B cell (primary cell): ENCODE measurements at places on chromosomes 1 and 21.

- DNase-seq: peak; percentile 54
Observed at GRCh38 chr1:1041092-1041523, 21.2 kb downstream of the AGRN start.

- no peak for DNase-seq
Observed at GRCh38 chr1:118115567-118116295, 69.3 kb downstream of the SPAG17 start.

DNA sequence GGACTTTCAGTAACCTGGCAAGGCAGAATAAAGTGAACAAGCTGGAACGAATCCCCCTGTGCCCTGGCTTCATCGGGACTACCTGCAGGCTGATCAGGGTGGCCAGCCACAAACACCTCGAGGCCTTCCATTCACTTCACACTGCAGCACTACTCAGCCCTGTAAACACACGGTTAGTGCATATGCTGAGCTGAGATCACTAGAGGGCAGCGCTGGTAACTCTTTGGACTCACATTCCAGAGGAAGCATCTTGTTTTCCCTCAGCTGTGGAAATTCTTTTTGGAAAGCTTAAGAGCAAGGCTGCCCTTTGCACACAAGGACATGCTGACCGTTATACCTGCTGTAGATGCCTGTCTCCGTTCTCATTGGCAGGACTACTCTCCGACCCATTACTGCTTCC, 32.1 kb downstream of the PCSK9 start:
- no peak for DNase-seq

GRCh38 chr1:230824551-230824918, 43.8 kb downstream of the C1orf198 start:
- no peak for DNase-seq

DNA sequence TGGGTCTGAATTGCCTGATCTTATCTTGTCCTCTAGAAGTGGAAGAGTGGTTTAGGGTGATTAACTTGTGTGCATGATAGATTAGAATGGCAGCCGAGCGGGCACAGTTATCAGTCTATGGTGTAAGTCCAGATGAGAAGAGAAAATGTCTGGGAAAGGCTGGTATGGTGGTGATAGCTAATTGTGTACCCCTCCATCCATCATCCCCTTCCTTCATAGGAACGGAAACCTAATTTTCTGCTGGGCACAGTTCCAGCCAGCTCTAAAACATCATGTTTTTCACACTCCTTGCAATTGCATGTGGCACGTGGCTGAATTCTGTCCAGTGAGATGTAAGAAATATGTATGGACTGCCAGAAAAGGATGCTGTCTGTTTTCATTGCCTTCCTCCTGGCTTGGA, 40.9 kb upstream of the ZP4 start:
- DNase-seq: no peak

DNA sequence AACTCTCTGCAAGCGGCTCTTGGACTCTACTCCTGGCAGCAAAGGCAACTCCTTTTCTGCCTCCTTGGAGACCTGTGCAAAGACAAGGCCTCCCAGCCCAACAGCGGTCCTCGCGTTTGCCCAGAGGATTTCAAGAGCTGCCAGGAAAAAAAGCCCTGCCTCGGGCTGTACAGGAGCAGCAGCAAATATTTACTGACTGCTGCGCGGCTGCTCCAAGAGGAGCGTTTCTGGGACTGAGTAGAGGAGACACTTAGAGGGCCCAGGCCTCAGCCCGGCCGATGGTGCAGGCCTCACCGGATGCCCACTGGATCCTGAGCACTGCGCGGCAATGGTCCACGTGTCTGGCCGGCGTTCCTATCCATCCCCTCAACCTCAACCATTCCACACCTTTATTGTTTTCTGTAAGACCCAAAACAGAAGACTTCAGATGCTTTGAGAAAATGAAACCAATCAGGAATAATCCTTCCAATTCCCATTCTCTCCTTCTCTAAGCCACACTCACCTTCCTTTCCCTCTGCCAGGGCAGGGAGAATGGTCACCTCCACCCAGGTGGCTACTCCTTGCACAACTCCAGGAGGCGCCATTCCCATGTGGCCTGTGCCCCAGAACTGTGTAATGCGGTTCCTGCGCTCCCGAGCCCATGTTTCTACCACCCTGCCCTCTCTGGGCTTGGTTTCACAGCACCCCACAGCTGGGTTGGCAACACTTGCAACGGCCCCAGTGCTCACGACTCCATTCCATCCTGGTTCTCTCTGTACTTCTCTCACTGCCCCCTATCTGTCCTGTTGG, 215.8 kb downstream of the TRABD2B start:
- no peak for DNase-seq

GRCh38 chr1:205049479-205049878, 6.5 kb downstream of the CNTN2 start:
- DNase-seq: no peak

- DNase-seq: peak; percentile 26
Observed at GRCh38 chr1:94025383-94026340, 95.3 kb downstream of the ABCA4 start.

DNA sequence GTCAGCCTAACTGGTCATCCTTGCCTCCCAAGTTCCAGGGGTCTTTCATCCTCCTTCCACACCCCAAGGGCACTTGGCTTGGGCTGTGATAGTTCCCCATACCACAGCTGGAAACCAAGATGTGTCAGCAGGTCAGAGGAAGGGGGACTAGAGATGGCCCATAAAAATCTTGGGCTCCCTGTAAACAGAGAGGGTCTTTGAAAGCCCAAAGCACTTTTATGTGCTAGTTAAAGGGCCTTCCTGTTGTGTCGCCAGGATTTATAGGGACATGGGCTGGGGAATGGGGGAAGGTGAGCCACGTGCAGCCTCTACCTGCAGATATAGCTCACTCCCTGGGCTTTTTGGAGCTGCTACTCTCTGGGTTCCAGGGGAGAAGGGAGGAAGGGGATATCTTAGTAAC, 11.9 kb upstream of the UBL4B start:
- DNase-seq: no peak

- DNase-seq: no peak
Observed at GRCh38 chr1:200973937-200974657, 49.4 kb downstream of the KIF21B start.

- DNase-seq: no peak
Observed at GRCh38 chr1:160577671-160578070, 1.6 kb downstream of the CD84 start.

DNA sequence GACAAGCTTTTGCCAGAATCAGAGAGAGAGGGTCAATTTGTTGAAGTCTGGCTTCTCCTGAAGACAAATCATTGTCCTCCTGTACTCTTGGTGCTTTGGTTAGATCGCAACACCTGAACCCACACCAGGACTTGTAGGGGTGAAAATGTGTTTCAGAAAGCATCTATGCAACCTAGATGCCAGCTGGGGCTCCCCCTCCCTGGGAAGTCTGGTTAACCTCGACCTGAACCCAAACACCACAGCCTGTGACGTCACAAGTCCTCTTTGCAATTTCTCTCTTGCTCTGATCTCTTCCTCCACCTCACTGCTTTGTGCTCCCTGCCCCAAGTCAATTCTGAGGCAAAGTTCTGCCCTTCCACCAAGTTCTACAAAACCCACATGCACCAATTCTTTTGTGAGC, 42.8 kb upstream of the USP24 start:
- DNase-seq: peak; percentile 87

DNA sequence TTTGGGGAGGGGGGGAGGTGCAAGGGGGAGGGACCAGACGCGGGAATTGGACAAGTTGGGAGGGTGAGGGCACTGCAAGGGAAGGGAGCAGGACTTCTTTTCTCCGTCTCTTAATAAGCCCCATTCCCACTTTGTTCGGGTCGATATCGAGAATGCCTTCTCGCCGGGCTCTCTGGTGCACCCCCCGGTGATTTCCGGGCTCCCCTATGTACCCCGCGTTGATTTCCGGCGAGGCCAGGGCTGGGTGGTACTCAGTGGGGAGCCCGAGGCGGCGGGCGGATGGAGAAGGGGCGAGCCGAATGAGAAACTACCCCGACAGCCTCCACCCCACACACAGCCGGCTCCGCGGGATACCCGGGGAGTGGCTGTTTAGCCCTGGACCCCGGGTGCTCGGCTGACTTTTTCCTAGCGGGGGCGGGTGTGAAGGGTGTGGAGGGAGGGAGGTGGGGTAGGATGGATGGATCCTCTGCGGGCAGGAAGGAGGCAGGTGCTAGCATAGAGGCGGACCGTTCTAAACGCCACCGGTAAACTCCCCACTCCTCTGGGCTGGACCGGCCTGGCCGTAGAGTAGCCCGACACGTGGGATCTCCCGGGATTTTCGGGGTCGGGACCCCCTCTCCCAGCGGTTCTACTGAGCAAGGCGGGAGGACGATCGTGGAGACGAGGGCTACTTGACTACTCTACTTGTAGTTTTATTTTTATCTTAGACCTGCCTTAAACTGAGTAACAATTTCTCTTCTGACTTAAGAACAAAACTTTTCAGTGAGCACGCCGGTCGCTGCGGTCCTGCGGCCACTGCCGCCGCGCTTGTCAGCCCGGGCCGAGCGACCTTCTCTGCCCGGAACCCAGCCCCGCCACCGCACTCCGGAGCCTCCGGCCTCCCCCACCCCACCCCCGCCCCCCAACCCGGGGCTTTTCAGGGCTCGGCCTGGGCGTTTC, 1.0 kb downstream of the RNF220 start:
- DNase-seq: peak; percentile 65

DNA sequence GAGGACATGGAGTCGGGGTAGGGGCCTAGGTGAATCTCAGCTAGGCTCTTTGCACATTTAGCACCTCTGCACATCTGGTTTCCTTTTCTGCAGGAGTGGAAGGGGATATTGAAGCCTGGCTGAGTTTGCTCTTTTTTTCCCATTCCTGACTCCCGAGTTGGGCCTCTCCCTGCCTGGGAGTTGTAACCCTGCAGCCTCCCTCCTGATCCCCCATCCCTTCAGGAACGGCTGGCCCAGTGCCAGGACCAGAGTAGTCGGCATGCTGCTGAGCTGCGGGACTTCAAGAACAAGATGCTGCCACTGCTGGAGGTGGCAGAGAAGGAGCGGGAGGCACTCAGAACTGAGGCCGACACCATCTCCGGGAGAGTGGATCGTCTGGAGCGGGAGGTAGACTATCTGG, 836 bp downstream of the OLFML3 start:
- no peak for DNase-seq

- DNase-seq: peak; percentile 50
Observed at GRCh38 chr1:237562242-237562823, 328.4 kb downstream of the ZP4 start.

GRCh38 chr1:8179132-8179793, 138.7 kb upstream of the SLC45A1 start:
- DNase-seq: no peak

DNA sequence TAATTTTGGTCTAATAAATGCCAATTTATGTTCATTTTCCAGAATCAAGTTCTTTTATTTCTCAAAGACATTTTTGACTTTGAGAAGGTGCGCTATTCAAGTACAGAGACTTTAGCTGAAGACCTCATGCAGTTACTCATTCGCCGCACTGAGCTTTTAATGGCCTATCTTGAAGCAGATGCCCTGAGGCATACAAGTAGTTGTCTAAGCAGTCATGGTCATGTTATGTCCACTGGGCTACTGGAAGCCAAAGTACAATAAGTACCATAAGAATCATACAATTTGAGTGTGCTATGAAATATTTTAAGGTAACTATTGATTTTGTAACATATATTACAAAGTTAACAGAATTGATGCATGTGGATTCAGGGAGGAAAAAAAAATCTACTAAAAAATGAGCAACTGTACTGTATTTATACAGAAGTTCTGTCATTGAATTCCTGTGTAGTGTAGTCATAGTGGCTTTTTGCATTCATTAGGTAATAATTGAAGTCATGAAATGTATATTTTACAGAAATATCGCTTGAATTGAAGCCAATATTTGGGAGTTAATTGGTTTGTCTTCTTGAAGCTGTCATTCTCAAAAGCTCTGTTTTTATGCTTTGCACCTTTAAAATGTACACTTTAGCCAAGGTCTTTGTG, 13.5 kb upstream of the NEXN start:
- DNase-seq: no peak

GRCh38 chr1:6128276-6129081, 51.6 kb downstream of the CHD5 start:
- DNase-seq: no peak

GRCh38 chr1:91929250-91929649, 20.0 kb upstream of the BRDT start:
- no peak for DNase-seq

GRCh38 chr1:117569856-117570255, 36.0 kb upstream of the TENT5C start:
- DNase-seq: no peak

- no peak for DNase-seq
Observed at GRCh38 chr1:229105822-229106525, 164.9 kb upstream of the RAB4A start.

DNA sequence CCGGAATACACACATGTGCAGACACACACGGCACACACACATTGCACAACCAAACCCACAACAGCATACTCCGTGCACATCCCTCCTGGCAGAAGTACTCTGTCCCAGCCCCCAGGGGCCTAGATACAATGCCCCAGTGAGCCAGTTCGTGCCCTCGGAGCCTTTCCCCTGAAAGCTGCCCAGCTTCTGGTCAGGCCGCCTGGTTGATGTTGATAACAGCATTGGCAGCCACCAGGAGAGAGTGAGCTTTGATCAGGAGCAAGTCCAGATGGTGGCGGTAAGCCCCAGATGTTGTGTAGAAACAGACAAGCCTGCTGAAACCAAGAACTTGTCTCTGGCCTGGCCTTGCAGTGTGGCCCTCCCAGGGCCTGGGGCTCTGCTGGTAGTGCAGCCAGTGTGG, 109.1 kb downstream of the GRIK3 start:
- no peak for DNase-seq

DNA sequence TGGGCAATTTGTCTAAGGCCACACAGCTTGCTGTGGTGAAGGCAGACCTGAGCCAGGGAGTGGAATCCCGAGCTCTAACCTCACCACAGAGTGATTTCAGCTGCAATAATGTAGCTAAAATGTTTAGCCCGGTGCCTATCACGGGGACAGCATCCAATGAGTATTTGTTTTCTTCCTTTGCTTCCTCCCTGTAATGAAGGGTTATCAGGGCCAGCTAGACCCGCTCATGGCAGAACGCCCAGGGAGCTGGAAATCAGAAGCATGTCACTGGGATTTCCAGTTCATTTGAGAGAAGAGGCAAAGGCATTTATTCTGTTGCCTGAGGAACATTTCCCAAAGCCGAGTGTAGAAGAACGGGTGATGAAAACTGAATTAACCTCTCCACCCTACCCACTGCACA, 183.1 kb downstream of the ZSCAN20 start:
- DNase-seq: no peak

GRCh38 chr21:31509194-31510017, 150.1 kb upstream of the SOD1 start:
- peak; percentile 39 for DNase-seq

DNA sequence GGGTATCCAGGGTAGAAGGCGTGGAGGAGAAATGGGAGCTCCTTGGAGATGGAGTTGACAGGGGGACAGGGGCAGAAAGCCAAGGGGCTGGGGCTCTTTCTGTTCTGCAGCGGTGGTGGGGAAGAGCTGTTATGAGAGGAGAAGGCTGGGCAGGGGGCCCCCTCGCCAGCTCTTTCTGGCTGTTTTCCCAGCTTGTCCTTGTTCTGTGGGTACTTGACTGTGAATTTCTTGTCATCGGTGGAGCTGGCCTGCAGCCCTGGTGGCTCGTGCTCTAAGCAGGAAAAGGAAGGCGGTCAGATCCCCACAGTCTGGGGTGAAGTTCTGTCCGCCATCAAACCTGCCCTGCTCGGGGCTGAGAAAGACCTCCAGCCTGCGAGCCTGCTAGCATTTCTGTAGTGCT, 7.6 kb downstream of the ZNF683 start:
- DNase-seq: no peak

- DNase-seq: no peak
Observed at GRCh38 chr1:223780949-223781348, 64.8 kb downstream of the TP53BP2 start.

- DNase-seq: no peak
Observed at GRCh38 chr1:239858057-239858456, 233.6 kb upstream of the FMN2 start.

GRCh38 chr1:202107321-202107761, 15.4 kb upstream of the GPR37L1 start:
- DNase-seq: no peak
